ENCODE measurements at places on chromosomes 7 and 10.

DNA sequence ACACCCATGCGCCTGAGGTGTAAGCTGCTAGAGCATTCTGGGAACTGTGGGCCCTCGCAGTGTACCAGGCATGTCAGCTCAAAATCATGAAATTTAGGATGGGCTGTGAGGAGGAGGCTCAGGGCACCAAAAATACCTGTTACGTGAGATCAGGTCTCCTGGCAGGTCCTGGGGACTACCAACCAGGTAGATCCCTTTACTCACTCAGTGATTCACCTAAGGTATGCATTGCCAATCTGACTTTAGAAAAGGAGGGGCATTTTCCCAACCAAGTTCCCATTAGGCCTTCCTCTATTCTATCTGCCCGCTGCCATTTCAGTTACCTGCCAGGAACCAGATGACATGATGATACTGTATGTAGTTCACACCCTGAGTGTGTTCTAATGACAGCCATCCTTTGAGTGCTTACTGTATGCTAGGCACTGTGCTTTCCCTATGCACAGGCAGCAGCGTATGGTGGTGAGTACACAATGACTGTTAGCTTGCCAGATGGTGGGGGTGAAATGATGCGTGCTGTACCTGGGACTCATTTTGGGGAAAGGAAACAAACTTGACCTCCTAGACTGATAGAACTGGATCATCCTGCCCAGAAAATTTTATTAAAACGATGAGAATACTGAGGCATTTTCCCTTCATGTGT lies 62.0 kb downstream of the CFAP58 start:
- DNase-seq: no peak

GRCh38 chr10:8063128-8063908 lies 8.8 kb downstream of the GATA3 start:
- no peak for DNase-seq

- DNase-seq: no peak
These were observed 5.8 kb upstream of the PRTFDC1 start for GRCh38 chr10:24958091-24958720.

- no peak for DNase-seq
These were observed 481.6 kb downstream of the SH2D4B start for GRCh38 chr10:81019029-81019890.

GRCh38 chr10:71265201-71265575 lies 52.8 kb downstream of the UNC5B start:
- no peak for DNase-seq

GRCh38 chr7:74606101-74606908 lies 51.2 kb upstream of the GTF2I start:
- peak; percentile 52 for DNase-seq

- no peak for DNase-seq
These were observed 23.5 kb upstream of the ANLN start for GRCh38 chr7:36366005-36366717.

Measured in dorsolateral prefrontal cortex (tissue), 122 donors.